Activated CD4-positive, alpha-beta T cell treated with anti-CD3 and anti-CD28 coated beads, Interleukin-2, Interleukin-6, amounts not matched to agents 100 ng/mL and 50 ng/mL, durations not matched to agents 16 hours and 8 hours (primary cell): ENCODE measurements at places on chromosomes 2 and 18.

GRCh38 chr2:178234648-178235047, 40.3 kb downstream of the OSBPL6 start:
- DNase-seq: no peak

DNA sequence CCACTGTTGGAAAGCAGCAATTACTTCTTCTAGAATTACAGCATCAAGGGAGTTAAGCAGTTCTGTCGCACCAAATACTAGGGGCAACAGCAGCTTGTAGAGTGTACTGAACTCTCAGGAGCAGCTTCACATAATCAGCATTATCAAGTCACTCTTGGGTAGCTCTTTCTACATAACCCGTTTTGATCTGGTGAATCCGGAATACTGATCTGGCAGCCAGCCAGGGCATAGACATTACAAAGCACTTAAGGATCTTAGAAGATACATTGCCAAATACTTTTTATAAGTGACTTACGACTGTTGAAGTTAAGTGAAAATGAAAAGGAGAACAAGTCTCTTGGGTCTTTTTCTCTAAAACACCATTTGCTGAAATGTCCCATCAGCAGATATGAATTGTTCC, 73.2 kb upstream of the NETO1 start:
- no peak for DNase-seq

DNA sequence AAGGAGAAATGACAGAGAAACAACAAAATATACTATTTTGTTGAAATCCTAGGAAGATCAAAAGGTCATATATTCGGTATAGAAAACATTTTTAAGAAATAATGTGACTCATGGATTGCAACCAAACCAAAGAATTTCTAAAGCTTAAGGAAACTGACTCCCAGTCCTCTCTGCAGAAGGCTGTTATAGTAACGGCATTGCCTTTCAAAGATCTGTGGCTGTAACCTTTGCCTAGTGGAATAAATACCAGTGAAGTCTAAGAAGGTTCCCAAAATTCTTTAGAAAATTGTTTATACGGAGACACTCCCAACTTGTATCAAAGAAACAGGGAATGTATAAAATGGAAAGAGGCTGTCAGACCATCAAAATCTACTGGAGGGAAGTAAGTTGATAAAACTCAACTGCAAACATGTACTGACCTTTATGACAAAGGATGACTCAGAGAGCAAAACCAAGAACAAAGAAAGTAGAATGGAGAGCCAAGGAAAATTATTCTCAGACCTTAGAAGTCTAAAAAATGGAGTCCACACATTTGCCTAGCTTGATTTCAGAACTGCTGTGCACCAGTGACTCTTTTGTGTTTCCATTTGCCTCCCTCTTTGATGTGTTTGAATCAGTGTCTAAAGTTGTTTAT, 48.6 kb upstream of the FSIP2 start:
- DNase-seq: no peak

- no peak for DNase-seq
Observed at GRCh38 chr2:237322564-237322963, 91.4 kb downstream of the COL6A3 start.

- DNase-seq: no peak
Observed at GRCh38 chr2:176072951-176073904, 10.5 kb downstream of the EVX2 start.

DNA sequence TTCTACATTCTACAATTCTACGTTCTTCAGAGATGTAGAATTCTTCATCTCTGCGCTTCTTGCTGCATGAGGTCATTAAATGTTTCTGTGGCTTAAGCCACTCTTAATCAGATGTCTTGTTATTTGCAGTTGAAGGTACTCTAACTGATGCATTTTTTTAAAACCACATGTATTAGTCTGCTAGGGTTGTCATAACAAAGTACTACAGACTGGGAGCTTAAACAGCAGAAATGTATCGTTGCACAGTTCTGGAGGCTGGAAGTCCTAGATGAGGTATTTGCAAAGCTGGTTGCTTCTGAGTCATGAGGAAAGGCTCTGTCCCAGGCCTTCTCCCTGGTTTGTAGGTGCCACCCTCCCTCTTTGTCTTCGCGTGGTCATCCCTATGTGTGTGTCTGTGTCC, 176.3 kb upstream of the GLI2 start:
- DNase-seq: no peak

DNA sequence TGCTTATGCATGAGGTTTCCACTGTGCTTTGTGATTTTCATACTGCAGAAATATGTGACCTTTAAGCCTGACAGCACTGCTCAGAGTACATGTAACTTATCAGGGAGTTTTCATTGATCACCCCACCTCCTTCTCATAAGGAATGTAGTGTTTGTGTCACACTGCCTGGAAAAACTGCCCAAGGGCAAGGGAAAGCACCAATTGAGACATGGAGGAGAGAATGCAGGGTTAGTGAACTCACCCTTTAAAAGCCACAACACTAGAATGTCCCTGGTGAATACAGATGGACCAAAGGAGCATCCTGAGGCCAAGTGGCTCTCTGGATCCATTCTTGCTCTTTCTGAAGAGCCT, 147.2 kb upstream of the SPATS2L start:
- no peak for DNase-seq

DNA sequence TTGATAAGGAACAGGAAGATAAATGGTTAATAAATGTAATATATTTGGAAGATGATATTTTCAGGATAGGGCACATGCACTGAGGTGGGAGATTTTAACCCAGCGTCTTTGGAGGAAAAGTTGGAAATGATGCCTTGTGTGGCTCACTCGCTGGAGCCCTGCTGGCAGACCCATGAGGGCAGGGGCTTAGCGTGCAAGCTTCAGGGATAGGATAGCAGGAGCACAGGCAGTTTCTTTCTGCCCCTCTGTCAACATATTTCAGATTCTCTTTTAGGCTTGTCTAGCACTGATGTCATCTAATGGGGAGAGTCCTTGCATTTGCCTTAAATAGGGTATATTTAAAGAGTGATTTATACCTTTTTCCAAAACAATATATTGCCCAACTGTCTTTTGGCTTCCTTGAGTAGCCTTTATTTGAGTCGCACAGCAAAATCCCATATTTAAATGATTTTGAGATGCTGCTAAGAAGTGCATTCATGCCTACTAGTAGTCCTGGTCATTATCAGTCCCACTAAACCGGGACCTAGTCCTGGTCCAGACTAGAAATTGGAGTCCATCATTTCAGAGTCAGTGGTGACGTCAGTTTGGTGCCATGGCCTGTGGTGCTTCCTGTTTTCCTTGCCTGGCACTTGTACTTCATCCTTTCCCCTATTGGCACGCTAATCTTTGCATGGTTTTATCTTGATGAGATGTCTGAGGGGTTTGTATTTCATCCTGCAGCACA, 45.8 kb downstream of the SH3RF3 start:
- no peak for DNase-seq

DNA sequence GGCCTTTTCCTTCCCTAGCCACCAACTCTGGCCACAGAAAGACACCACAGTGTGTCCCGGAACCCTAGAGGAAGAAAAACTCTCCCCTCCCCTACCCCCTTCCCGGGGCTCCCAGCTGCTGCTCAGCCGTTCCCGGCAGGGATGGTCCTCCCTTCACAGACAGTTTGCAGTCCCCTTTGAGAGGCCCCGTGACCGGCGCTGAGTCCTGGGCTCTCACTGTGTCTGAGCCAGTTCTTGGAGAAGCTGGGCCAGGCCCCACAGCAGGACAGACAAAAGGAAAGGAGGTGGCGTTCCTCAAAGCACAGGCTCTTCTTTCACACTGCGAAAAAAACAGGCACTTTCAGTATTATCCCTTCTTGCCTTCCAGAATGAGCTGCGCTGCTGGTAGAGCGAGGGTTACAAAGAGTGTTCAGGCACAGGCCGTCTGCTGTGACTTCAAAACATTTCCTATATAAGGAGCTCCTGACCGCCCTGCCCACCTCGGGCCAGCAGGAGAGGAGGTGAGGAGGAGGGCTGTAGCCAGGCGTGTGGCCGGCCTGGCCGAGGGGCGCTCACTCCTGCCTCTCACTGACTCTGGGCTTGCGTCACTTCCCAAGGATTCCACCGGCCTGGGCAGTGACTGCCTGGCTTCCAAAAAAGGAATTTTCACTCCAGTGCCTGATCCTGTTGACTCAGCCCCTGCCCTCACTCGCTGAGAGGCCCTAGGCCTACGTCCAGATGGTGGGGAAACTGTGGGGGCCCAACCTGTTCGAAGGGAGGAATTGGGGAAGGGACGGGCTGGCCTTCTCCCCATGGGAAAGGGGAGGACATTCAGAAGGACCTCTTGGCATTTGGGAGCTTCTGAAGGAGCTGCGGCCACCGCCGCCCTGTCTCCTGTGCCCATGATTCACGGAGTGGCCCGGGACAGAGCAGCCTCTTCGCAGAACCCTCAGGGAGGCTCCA, 24.9 kb downstream of the CIDEA start:
- no peak for DNase-seq

- DNase-seq: no peak
Observed at GRCh38 chr2:232757905-232758304, 18.5 kb downstream of the KCNJ13 start.

DNA sequence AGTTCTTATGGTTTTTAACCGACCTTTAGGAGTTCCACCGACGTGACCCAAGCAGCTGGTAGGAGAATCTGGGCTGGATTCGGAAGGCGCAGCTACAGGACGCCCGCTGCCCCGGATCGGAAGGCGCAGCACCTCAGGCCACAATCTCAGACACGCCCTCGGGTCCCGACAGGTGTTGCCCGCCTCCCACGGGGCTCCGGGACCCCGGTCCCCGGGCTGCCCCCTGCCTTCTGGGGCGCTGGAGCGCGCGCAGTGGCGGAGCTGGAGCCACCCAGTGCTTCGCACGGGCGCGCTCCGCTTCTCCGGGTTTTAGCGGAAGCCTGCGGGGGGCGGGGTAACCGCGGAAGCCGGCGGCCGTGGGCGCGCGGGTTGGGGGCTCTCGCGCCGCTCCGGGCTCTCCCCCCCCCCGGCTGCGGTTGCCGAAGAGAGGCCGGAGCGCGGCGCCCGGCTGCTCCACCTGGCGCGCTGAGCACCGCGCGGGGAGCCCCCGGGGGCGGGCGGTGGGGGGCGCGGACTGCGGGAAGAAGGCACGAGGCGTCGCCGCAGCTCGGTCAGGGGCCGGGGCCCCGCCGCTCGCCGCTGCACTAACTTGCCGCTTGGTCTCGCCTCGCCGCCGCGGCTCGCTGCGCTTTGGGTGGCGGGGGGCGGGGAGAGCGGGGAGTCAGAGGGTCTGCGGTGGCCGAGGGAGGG, 718.8 kb downstream of the DPP10 start:
- DNase-seq: no peak

DNA sequence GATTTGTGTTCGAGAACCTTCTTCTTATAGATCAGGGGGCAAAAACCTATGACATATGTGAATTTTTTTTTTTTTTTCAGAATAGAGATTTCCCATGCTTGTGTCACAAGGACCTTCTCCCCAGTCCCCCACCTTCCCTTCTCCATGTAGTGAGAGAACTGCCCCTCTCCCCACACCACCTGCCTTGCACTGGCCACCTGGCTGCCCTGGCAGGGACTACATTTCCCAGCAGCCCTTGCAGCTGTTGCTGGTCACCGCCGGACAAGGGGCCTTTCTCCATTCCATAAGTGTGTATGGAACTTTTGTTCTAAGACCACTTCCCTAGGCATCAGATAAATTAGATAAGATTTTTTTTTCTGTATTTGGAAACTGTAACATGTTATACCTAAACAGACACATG, 22.2 kb downstream of the MBP start:
- no peak for DNase-seq

DNA sequence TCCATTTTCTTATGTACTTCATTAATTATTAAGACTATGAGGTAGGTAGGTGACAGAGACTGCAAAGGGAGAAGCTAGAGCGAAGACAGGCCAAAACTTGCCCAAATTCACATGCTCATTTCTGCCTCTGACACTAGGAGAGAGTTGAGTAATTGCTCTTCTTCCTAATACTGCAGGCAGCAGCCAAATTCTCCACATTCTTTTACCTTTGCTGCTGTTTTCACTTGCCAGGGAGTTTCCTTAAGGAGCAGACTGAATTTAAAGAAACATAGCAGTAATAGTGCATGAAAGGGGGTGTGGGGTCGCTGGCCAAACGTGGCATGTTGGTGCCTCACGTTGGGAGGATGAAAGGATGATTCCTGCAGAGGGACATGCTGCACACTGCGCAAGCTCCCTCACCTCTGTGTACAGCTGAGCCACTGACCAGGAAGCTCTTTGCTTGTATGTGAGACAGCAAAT, 12.3 kb downstream of the CRIM1 start:
- DNase-seq: no peak

GRCh38 chr2:128326346-128326745, 7.7 kb upstream of the HS6ST1 start:
- no peak for DNase-seq

DNA sequence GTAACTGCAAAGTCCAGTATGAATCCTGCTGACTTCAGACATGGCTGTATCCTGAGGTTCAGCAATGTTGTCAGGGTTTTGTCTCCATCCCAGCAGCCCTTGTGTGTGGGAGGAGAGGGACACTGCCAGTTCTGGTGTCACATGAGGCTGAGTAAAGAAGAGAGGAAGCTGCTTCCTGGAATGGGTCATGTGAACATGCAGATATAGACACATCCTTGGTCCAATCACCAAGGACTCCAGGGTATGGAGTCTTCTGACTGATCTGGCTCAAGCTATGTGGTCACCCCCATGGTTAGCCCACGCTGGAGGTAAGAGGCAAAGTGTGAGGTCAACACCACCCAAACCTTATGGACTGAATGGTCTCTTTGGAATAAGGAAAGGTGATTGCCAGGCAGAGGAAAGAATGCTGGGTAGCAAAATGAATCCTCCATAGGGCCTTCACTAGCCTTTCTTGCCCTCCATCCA, 134.4 kb upstream of the SLC1A4 start:
- peak; percentile 47 for DNase-seq

- DNase-seq: no peak
Observed at GRCh38 chr2:236240228-236240990, 23.8 kb downstream of the ASB18 start.

- no peak for DNase-seq
Observed at GRCh38 chr2:112709703-112710102, 11.1 kb upstream of the NT5DC4 start.

DNA sequence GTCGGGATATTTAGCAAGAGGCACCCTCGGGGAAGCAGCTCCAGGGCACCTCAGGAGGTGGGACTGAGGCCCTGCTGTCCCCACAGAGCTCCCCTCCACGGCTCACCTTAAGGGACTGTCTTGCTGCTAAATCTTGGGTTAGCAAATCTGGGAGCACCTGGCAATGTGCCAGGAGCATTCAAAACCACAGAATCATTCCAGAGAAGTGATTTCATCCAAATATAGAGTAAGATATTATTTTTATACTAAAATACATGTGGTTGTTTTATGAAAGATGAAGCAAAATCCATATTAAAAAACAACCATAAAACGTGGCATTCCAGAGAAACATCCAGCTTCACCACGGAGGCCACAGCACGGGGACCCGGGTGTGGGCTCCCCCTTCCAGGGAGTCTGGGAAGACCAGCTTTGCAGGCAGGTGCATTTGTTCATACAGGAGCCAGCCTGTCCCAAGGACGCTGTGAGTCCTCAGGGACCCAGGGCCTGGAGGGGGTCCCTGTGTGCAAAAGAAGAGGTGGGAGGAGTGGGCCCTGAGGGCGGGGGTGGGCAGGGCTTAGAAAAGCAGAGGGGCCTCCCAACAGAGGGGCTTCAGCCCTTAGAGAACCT, 16.3 kb downstream of the HS1BP3 start:
- DNase-seq: no peak

DNA sequence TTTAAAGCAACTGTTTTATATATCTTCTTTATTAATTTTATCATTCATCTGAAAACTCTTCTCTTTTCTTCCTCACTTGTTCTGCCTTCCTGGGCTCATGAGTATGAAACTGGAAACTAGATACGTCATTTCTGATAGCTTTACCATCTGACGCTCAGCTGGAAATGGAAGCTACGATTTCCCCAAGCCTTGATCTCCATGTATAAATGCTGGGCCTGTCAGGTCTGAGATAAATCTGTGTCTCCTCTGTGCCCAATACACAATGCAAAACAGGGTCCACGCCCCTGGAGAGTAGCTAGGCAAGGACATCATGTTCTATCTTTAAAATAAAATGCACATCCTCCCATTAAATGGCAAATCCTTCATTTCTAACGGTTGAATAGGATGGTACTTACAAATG, 238.4 kb downstream of the AFF3 start:
- DNase-seq: no peak
